ENCODE measurements at places on chromosomes 1 and 21.

- DNase-seq: no peak
Observed at GRCh38 chr1:174039027-174039426, 16.9 kb upstream of the RC3H1 start.

- DNase-seq: no peak
Observed at GRCh38 chr1:1437904-1438376, 2.5 kb downstream of the VWA1 start.

DNA sequence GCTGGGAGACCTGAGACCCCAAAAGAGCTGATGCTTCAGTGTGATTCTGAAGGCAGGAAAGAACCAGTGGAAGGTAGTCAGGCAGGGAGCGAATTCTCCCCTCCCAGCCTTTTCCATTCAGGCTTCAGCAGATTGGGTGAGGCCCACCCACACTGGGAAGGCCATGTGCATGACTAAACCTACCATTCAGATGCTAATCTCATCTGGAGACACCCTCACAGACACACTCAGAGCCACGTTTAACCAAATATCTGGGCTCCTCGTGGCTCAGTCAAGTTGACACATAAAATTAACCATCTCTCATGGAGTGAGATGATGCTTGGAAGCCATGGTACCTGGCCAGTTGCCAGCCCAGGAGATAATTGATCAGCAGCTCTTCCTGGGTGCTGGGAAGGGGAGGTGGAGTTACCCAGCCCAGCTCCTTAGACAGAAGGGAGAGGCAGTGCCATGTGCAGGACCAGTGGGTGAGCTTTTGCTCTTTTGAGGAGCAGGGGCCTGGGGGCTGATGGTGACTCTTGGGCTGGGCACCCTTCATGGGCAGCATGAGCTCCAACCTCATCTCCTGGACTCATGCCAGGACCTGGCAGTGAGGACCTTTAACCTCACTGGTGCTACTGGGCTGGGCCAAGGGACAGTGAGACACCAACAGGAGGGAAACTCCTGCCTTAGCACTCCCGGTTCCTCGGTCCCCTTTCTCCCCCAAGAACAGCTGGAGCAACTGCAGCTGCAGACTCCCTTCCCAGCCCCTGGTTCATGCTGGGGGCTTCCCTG is 89.0 kb upstream of the ACTL8 start:
- DNase-seq: no peak

- no peak for DNase-seq
Observed at GRCh38 chr21:21385404-21385803, 387.2 kb downstream of the NCAM2 start.

GRCh38 chr1:10915594-10915993 is 96.9 kb upstream of the TARDBP start:
- DNase-seq: no peak

DNA sequence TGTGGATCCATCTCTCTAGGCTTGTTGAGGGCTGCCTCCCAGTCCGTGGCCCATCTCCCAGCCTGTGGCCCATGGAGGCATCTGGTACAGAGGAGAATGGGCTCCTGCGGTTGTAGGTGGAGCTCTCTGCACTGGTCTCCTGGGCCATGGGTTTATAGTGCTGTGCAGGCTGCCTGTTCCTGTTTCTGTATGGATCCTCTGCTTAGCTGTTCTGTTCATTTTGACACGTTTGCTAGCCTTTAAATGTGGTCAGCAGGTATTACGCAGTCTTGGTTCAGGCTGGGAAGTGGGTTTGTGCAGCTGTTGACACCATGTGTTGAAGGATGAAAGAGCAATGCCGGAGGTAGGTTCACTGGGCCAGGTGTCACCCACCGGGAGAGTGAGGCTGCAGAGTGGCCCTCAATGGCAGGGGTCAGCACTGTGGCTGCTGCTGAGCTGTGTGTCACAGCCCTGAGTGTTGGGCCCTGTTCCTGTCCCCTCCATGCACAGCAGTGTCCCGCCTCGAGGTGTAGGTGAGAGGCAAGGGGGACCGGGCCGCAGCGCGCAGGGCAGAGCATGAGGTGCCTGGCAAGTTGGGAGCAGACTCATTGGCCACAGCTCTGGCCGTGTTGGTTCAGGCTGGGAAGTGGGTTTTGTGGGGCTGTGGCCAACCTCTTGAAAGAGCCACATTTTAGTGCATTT is 39.0 kb downstream of the SNAP47 start:
- no peak for DNase-seq

DNA sequence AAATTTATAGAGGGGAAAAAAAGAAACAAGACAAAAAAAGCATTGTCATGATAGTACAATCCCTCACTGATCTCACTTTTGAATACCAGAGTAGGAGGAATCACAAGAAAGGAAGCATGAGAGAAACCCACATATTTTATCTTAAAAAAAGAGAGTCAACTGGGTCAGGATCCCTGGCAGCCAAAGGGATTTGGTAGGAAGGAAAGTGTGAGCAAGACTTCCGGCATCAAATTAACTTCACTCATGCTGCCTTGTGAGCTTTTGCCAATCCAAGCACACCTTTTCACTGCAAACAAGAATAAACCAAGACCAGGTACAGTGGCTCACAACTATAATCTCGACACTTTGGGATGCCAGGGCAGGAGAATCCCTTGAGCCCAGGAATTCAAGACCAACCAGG is 53.1 kb downstream of the SLC9C2 start:
- DNase-seq: no peak

- no peak for DNase-seq
Observed at GRCh38 chr21:46151989-46152926, 3.1 kb downstream of the FTCD start.

GRCh38 chr1:232597721-232598120 is 32.2 kb downstream of the SIPA1L2 start:
- DNase-seq: no peak

GRCh38 chr1:32926562-32926961 is 25.4 kb upstream of the TMEM54 start:
- DNase-seq: no peak
